Stimulated activated CD8-positive, alpha-beta memory T cell treated with anti-CD3 and anti-CD28 coated beads, Interleukin-2, amount 100 ng/mL, for 1 hour (primary cell): ENCODE measurements at places on chromosomes 12 and 14.

- no peak for DNase-seq
These were observed 61.3 kb downstream of the CHGA start for GRCh38 chr14:92984082-92984788.

GRCh38 chr12:106651552-106651951, 68.7 kb downstream of the RFX4 start:
- no peak for DNase-seq

GRCh38 chr12:118185602-118186397, 49.9 kb downstream of the PEBP1 start:
- DNase-seq: no peak

DNA sequence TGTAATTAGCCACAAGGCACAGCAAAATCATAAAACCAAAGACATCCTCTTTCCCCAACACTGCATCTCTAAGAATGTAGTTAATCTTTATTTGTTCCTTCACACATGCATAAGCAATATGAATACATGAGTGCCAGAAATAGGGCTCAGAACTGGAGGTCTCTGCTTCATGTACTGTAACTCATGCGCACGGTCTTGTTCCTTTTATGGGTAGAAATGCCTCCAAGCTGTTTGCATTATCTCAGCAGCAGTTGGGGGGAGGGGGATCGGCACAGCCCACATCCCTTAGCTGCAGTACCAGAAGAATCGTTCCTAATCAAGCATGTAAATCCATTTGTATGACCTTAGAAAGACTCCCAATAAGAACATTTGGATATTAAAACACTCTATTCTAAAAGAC, 20.0 kb downstream of the RHOJ start:
- DNase-seq: no peak

DNA sequence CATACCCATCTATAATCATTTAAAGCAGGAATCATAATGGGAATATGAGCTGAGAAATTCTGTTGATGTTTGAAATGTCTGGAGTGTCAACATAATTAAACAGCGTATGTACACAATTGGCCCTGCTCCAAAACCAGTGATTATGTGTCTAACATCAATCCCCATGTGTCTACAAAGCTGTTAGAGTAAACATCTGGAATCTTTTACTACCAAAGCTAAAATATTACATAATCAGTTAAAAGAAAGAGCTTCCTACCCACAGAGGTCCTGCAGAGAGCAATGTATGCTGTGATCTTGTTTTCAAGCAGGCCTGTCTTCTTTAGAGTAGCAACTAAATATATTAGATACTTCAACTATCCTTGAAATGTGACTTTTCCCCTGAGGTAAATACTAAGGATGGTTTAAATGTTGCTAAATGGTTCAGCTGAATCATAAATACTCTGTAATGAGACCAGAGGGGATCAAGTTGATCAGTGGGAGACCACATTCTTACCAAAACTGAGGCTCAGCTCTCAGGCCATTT, 74.3 kb downstream of the RASSF8 start:
- DNase-seq: no peak

- DNase-seq: no peak
These were observed 7.2 kb upstream of the GPR132 start for GRCh38 chr14:105072381-105072861.

DNA sequence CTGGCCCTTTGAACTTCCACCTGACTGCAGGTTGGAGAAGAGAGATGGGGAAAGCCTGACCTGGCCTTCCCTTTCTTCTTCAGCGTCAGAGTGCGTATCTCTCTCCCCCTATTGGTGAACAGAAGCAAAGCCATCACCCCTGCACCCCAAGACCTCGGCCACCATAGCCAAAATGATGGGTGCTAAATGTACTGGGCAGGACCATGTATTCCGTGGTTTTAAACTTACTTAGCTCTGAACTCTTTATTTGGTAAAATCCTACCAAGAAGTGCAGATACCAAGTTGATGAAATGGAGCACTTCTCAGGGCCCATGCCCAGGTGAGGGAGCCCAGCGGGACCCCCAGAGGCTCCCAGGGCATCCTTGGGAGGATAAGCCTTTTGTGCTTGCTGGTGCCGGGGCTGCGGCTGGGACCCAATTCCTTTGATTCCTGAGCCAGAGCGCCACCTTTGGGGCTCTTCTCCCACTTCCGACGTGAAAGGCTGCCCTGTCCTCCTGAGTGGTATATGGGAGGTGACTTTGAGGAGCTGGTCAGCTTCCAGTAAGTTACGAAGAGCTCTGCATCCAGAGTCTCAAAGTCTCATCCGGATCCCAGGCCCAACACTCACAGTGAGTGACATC, 9.4 kb downstream of the CCND2 start:
- DNase-seq: no peak

DNA sequence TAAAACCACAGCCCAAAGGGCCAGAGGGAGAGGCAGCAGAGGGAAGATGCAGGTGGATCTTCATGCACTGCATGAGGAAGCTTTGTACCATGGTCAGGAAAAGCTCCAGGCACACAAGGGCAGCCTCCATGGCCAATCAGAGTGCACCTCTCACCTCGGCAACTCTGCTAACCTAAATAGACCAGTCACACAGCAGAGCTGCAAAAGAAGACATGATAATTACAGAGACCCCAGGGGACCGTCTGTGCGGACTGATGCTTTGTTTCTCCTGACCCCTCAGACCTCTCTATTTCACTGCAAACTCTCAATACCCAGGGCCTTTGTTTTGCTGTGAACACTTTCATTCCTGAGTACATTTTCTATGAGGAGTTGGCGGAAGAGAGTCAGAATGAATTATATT, 10.7 kb upstream of the TCL1B start:
- no peak for DNase-seq
